ENCODE measurements at places on chromosomes 3 and 15.
A peak's percentile ranks its signal among the peaks of the same experiment; 100 is the strongest.

DNA sequence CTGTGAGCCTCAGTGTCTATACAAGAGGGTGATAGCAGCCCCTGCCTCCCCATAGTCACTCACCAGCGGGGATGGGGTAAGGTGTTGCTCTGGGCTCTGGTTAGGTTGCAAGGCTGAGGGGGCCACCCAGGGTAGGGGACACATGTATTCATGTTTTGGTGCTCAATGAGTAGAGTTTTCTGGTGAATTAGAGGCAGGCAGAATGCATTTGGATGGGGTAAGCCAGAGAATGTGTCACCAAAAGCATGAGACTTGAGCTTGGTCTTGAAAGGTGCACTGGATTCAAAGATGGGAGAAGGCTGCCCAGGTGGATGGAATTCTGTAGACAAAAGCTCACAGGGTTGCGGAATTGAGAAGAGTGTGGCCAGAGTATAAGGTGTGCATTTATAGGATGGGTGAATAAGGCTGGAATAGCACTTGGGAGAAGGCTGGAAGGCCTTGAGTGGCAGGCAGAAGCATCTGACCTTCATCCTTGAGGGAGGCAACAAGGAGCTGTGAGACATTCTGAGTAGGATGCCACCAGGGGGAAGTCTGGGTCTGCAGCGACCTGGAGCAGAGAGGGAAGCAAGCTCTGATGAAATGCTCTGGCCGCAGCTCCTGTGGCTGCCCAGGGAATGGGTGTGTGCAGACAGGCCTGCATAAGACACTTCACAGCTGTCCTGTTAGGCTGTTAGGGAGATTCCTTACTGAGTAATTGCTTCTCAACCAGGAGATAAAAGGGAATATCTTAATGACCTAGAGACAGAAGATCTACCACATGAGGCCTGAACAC, 149.6 kb downstream of the CHDH start:
- DNase-seq, result no peak

- DNase-seq, result peak; percentile 14
Observed at GRCh38 chr3:27479806-27480543, 4.2 kb downstream of the SLC4A7 start.

- DNase-seq, result peak; percentile 90
Observed at GRCh38 chr3:111610189-111610588, 15.0 kb upstream of the ZBED2 start.

DNA sequence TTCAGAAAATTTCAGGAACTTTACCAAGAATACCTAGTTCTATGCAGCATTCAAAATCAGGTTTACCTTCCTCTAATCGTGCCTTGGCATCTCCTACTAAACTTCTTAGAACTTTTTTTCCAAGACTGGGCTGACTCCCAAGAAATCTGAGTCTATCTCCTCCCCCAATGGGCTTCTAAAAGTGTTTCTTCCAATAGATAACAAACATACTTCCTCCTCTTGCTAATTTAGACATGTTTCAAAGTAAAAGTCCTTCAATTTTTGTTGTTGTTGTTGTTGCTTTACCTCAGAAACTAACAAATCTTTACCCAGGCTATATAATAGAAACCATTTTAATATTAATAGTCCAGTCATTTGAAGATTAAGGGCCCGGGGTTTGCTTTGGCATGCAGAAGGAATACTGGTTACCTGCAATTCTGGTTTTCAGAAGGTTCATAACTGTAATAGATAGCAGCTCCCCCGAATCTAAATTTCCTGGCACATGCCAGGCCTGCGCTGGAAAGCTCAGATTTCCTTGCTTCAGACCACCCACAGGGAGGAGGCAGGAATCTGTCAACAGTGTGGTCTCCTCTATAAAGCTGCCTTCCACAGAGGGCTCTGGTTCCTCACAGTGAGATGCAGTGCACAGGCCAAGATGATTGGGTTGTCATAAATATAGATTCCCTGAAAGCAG, 188.7 kb downstream of the THRB start:
- DNase-seq, result no peak

GRCh38 chr15:95226835-95227234, 995.5 kb downstream of the MCTP2 start:
- no peak for DNase-seq

- no peak for DNase-seq
Observed at GRCh38 chr3:63192248-63192647, 85.9 kb upstream of the SYNPR start.

- DNase-seq, result peak; percentile 2
Observed at GRCh38 chr3:8571256-8571655, 69.6 kb downstream of the LMCD1 start.

Measured in activated CD4-positive, alpha-beta T cell treated with anti-CD3 and anti-CD28 coated beads, Interleukin-2, amount 50 U/mL, for 16 hours (primary cell).